ENCODE measurements at places on chromosomes 5 and 9.

DNA sequence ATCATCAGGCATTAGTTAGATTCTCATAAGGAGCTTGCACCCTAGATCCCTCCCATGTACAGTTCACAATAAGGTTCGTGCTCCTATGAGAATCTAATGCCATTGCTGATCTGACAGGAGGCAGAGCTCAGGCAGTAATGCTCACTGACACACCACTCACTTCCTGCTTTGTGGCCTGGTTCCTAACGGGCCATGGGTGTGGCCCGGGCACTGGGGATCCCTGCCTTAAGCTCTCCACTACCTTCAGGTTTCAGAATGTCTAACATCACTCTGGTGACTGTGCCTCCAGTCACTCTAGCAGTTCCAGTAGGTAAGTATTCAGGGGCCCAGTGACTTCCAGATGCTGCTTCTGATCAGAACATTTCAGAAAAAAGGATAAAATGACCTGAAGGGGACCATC lies 152.4 kb downstream of the LRRC70 start:
- no peak for DNase-seq
- H3K36me3 ChIP-seq = no peaks in the 10 kb centered on the region
- no peaks in the 10 kb centered on the region for H3K4me1 ChIP-seq

DNA sequence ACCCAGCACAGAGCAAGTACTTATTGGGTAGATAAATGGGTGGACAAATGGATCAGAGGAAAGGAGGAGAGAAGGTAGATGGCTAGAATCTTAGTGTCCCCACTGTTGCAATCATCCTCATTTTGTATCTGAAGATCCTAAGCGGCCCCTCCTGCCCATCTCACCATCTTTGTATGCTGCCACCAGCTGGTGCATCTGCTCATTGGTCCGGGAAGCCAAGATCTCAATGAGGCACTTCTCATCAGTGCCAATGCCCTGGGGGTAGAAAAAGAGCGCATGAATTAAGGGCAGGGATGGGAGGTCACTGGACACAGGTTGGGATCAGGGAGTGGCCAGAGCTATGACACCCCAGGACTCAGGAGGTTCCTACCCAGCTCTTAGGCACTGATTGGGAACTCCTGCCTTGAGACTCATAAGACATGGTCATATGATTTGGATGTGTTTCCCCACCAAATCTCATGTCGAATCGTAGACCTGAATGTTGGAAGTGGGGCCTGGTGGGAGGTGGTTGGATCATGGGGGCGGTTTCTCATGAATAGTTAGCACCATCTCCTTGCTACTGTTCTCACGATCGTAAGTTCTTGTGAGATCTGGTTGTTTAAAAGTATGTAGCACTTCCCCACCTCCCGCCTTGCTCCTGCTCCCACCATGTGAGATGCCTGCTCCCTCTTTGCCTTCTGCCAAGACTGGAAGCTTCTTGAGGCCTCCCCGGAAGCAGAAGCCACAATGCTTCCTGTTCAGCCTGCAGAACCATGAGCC lies 20.3 kb downstream of the ANXA6 start:
- H3K36me3 ChIP-seq = peaks cover 84% of the 10 kb centered on the region
- H3K27me3 ChIP-seq = no peaks in the 10 kb centered on the region
- DNase-seq = no peak
- no peak overlapping the region for H3K27ac ChIP-seq
- H3K4me3 ChIP-seq = no peak overlapping the region

GRCh38 chr5:172586125-172587060 lies 54.7 kb upstream of the NEURL1B start:
- H3K27ac ChIP-seq = no peak overlapping the region
- no peaks in the 10 kb centered on the region for H3K27me3 ChIP-seq
- no peak overlapping the region for H3K4me3 ChIP-seq
- peaks cover 8% of the 10 kb centered on the region for H3K4me1 ChIP-seq

GRCh38 chr9:27638716-27639115 lies 65.4 kb upstream of the C9orf72 start:
- no peak overlapping the region for H3K4me3 ChIP-seq
- no peak overlapping the region for H3K27ac ChIP-seq

DNA sequence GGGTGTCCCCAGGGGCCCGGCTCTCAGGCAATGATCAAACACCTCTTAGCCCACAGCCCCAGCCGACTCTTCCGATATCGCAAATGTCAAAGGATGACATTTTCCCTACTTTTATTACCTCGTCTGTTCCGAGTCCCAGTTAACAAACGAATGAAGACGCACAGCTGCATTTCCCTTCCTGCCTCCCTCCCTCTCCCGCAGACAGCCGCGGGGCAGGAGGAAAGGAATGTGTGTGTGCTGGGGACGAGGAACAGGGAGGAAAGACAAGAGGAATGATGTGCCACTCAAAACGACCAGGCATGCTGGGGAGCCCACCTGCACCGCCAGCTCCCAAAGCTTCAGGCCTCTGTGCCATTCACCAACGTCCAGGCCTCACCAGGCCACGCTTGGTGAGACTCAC lies 125.9 kb upstream of the SARDH start:
- H3K27me3 ChIP-seq = no peaks in the 10 kb centered on the region
- peaks cover 64% of the 10 kb centered on the region for H3K4me1 ChIP-seq
- H3K4me3 ChIP-seq = no peak overlapping the region

- H3K27me3 ChIP-seq = no peaks in the 10 kb centered on the region
- peak overlapping the region; percentile 84 for H3K27ac ChIP-seq
- H3K4me1 ChIP-seq = peaks cover 7% of the 10 kb centered on the region
- DNase-seq = no peak
These were observed 732 bp downstream of the PBX3 start for GRCh38 chr9:125747765-125748445.

- H3K4me1 ChIP-seq = no peaks in the 10 kb centered on the region
- no peak overlapping the region for H3K27ac ChIP-seq
- H3K27me3 ChIP-seq = no peaks in the 10 kb centered on the region
- H3K4me3 ChIP-seq = no peak overlapping the region
- DNase-seq = no peak
- H3K36me3 ChIP-seq = no peaks in the 10 kb centered on the region
These were observed 18.6 kb upstream of the AGXT2 start for GRCh38 chr5:35066260-35066795.

GRCh38 chr9:35680331-35681105 lies 6.8 kb downstream of the CA9 start:
- peaks cover 9% of the 10 kb centered on the region for H3K4me1 ChIP-seq
- no peak for DNase-seq
- no peaks in the 10 kb centered on the region for H3K27me3 ChIP-seq

DNA sequence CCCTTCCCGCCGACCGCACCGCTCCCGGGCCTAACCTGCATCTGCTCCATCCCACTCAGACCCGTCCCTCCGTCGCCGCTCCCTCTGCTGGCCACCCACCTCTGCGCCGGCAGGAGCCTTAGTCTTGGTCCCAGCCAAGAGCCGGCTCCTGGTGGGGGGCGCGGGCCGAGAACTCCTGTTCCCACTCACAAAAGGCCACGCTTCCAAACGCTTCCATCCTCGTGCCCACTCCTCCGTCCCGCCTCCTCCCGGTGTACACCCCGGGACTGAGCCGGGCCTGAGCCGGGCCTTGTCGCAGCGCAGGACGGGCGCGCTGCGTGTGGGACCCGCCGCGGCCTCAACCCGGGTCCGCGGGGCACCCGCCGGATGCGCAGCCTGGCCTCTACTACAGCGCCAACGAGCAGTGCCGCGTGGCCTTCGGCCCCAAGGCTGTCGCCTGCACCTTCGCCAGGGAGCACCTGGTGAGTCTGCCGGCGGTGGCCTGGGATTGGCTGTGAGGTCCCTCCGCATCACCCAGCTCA lies 7.5 kb downstream of the ADAMTS13 start:
- H3K4me3 ChIP-seq = no peak overlapping the region
- peaks cover 19% of the 10 kb centered on the region for H3K27me3 ChIP-seq
- peaks cover 3% of the 10 kb centered on the region for H3K4me1 ChIP-seq
- H3K36me3 ChIP-seq = peaks cover 24% of the 10 kb centered on the region
- no peak overlapping the region for H3K27ac ChIP-seq
- DNase-seq = no peak

DNA sequence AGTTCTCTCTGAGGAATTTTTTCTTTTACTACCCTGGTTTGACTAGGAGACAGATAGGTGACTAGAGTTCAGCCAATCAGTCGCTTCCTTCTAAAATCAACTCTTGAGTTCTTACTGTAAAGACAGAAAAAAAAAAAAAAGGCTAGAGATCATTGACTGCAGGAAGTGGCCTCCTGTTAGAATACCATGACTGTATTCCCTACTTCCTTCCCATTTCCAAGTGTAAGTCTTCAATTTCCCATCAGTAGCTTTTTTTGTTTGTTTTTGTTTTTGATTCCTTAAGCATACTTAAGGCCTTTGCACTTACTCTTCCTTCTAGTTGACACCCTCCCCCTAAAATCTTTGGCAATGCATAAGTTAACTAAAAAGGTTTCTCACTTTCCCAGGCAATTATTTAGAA lies 154.3 kb downstream of the HMHB1 start:
- no peak overlapping the region for H3K4me3 ChIP-seq
- no peaks in the 10 kb centered on the region for H3K36me3 ChIP-seq
- DNase-seq = no peak
- no peak overlapping the region for H3K27ac ChIP-seq

DNA sequence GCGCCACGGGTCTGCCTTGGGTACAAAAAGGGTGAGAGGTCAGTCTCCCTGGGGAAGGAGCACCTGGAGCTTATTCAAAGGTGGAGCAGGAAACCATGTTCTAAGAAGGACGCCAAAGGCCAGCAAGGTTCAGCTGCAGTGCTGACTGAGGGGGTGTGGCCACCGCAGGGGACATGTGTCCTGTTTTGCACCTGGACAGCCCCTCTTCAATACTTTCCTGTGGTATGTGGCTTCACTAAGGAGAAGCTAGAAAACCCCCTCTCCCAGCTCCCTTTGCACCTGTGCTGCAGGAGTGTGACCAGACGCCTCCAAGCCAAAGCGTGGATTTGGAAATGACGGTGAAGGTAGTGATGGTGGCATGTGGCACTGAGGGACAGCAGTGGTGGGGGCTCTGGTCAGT lies 23.6 kb downstream of the TRIM14 start:
- no peak overlapping the region for H3K4me3 ChIP-seq
- DNase-seq = no peak
- peaks cover 5% of the 10 kb centered on the region for H3K27me3 ChIP-seq
- peaks cover 23% of the 10 kb centered on the region for H3K36me3 ChIP-seq

GRCh38 chr9:7879551-7880245 lies 80.1 kb upstream of the DMAC1 start:
- no peak for DNase-seq
- no peaks in the 10 kb centered on the region for H3K27me3 ChIP-seq
- no peaks in the 10 kb centered on the region for H3K4me1 ChIP-seq
- H3K27ac ChIP-seq = no peak overlapping the region

DNA sequence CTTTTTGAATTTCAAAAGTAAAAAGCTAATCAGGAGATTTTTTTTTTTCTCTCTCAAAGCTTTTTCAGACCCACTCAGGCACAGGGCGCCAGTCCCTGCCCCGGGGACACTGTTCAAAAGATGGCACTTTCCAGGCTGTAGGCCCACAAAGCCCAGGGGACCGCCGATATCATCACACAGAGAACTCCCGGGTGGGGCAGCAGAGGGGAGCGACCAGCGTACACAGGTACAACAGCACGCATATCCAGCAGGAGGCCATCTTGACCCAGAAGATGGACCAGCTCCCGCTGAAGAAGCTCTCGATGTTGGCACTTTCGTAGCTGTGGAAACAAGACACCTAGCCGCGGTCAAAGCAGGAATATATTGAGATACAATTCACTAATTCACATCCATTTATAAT lies 108.3 kb downstream of the THBS4 start:
- peaks cover 10% of the 10 kb centered on the region for H3K36me3 ChIP-seq
- peaks cover 16% of the 10 kb centered on the region for H3K4me1 ChIP-seq
- DNase-seq = no peak
- H3K4me3 ChIP-seq = no peak overlapping the region
- H3K27me3 ChIP-seq = no peaks in the 10 kb centered on the region

- DNase-seq = no peak
- H3K4me1 ChIP-seq = no peaks in the 10 kb centered on the region
- H3K4me3 ChIP-seq = no peak overlapping the region
- no peaks in the 10 kb centered on the region for H3K36me3 ChIP-seq
These were observed 135.6 kb upstream of the SMARCA2 start for GRCh38 chr9:1879501-1879900.

- no peaks in the 10 kb centered on the region for H3K27me3 ChIP-seq
- peaks cover 79% of the 10 kb centered on the region for H3K4me1 ChIP-seq
- H3K4me3 ChIP-seq = no peak overlapping the region
- H3K36me3 ChIP-seq = peaks cover 29% of the 10 kb centered on the region
- peak; percentile 87 for DNase-seq
These were observed 39.8 kb downstream of the NEK6 start for GRCh38 chr9:124297551-124297901.

DNA sequence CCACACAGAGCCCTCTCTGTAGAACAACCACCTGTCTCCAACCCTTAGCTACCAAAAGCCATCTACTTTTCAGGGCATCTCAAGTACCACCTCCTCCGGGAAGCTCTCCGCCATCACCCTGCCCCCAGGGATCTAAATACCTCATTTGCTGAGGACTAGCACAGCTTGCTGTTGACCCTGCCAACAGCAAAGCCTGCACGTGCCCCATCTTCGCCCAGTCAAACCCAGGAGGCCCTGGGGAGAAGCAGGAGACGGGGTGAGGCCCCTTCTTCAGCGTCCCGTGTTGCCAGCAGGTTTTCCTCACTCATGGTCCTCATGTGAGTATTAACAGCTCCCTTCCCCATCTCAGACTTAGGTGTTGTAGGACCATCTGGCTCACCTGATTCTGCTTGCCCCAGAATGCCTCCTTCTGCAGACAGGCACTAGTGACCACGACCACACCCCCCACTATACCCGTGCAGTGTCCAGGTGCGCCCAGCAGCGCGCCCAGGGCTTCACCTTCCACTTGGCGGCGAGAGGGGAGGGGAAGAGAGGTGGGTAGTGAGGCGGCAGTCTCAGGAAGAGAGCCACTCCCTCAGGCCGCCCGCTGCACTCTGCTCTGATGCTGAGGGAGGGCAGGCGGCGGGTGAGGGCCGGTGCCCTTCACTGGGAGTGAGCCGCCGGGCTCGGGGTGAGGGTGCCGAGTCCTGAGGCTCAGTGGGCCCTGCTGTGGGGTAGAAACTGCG lies 11.1 kb downstream of the VAV2 start:
- no peak overlapping the region for H3K4me3 ChIP-seq
- peaks cover 64% of the 10 kb centered on the region for H3K4me1 ChIP-seq
- H3K36me3 ChIP-seq = peaks cover 57% of the 10 kb centered on the region
- H3K27me3 ChIP-seq = no peaks in the 10 kb centered on the region

GRCh38 chr9:126509718-126510117 lies 104.0 kb upstream of the LMX1B start:
- no peak for DNase-seq
- H3K4me1 ChIP-seq = peaks cover 26% of the 10 kb centered on the region
- H3K27ac ChIP-seq = no peak overlapping the region

DNA sequence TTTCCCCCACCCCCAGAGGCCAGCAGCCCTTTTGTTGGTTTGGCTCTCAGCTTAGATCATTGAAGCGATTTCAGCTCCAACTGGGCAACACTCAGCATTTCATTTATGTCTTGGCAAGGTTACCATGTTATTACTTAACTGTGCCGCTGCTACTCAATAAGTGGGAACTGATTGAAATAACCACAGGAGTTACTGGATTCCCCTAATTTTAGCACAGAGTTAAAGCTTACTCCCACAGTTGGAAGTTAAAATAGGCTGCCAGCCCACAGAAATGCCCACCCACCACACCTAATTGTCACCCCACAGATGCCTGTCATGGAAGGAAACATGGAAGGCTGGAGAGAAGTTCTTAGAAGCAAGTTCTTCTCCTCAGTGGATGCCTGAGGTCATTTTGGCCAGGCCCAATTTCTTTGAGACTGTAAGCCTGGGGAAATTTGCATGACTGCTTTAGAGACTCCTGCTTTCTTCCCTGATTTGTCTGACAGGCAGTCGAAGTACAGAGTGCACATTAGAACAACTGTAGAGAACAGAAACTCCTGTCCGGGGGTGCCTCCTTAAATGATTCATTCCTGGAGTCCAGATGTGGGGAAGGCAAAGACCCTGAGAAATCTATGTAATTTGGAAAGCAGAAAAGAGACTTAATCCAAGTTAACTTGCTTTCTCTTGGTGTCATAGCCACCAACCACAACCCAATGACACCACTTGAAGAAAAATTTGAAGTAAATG lies 370.0 kb downstream of the ZSWIM6 start:
- DNase-seq = no peak
- no peak overlapping the region for H3K4me3 ChIP-seq
- H3K4me1 ChIP-seq = peaks cover 2% of the 10 kb centered on the region
